ENCODE measurements at places on chromosomes 6 and 20.

DNA sequence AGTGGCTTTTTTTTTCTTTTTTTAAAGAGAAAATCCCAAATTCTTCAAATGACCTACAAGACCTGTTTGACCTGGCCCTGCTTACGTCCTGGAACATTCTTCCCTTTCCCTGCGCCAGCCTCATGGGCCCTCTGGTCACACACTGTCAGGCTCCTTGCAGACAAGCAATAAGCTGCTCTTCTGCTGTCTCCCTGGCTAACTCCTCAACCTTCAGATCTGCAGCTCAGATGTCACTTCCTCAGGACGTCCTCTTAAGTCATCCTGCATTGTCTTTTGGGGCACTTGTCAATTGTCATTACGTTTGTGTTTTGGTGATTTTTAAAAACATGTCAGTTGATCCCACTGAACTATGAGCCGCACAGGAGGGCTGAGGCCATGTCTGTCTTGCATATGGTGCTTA, 28.9 kb upstream of the SLC35D3 start:
- no peak for DNase-seq

DNA sequence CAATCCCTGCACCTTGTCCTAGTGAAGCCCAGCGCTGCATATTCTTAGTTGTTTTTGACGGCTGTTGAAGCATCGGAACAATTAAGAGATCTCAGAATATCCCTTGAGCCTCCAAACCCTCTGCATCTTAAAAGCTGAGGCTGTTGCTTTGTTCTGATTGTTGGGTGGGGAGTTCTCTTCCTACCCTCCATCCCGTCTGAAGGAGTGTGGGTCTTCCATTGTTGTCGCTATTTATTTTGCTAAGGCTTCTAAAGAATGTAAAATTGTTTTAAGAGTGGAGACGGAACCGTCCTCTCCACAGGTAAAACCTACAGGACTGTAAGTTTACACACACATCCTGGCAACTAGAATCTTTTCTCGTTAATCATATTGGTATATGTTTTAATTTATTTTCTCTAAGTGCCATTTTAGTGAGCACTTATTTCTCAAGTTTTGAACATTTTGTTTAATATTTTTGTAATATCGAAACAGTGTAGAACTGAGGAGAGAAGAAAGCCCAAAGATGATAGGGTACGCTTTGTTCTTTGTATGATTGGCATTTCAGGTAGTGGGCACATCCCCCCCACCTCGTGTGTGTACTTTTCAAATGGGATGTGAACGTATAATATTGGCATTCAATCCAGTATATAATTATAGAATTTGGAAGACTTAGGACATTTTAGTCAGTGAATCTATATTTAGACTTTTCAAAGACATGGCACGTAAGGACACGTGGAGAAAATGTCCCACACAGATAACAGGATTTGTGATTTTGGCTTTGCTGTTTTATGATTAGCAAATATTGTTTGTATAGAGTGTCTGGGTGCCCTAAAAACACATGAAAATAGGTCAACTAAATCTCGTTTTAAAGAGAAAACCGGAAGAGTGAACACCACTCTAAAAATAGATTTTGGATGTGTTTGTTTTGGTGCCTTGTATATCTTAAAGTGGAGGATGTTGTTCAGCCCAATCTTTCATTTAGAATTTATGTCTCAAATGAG, 1.3 kb downstream of the RNF146 start:
- no peak for DNase-seq

- no peak for DNase-seq
These were observed 688.6 kb downstream of the TENT5A start for GRCh38 chr6:81063891-81064290.

GRCh38 chr20:48740292-48740649, 87.5 kb downstream of the PREX1 start:
- DNase-seq = no peak

DNA sequence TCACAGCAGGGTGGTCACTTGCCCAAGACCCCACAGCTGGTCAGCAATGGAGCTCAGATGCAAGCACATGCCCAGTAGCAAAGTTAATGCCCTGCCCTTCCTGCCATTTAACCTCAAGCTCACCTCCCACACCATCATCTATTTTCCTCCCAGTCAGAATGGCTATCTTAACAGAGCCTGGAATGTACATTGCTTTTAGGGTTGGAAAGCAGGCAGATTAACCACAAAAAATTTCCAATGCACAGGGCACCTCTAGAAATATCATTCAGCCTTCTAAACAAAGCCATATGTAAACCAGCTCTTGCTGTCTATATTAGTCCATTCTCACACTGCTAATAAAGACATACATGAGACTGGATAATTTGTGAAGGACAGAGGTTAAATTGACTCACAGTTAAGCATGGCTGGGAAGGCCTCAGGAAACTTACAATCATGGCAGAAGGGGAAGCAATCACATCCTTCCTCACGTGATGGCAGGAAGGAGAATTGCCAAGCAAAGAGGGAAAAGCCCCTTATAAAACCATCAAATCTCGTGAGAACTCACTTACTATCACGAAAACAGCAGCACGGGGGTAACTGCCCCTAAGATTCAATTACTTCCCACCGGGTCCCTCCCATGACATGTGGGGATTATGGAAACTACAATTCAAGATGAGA, 106.9 kb downstream of the FYN start:
- DNase-seq = no peak

DNA sequence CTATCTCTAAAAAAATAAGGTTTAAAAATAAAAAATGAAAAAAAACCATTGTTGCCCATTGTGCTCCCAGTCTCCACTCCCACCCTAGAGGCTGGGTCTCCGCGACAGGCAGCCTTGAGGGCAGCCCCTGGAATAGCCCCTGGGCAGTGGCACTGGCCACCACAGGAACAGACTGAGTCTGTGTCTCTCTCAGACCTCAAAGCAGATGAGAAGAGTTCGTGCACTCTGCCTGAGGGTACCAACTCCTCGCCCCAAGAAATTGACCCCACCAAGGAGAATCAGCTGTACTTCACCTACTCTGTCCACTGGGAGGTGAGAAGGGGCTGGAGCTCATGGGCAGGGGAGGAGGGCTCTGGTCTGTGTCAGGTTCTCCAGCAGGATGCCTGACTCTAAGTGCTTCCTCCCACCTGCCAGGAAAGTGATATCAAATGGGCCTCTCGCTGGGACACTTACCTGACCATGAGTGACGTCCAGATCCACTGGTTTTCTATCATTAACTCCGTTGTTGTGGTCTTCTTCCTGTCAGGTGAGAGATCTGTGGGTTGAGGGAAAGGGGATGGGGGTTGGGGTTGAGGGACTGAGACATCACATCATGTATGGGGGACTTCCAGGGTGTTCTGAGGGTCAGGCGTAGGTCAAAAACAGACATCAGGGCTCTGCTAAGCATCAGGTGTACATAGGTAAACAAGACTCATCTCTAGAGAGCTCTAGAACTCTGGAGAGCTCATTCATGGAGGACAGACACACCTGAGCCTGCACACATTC, 35.6 kb downstream of the TM9SF4 start:
- no peak for DNase-seq

DNA sequence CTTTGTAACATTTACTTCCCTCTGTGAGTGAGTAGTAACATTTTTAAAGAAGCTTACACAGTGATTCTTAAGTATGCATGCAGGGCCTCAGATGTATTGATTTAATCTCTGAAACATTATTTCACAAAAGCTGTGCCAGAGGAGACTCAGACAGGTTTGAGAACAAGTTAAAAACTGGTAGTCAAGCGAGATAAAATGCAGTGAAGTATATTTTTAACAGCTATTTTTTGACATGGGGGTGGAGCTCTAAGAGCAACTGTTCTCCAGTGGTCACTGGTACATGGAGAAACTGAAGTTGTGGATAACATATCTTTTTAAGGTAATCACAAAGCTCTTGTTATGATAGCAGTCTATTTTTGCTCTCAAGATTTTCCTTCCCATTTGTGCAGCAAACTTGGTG, 20.4 kb downstream of the DSTN start:
- no peak for DNase-seq

GRCh38 chr6:91082311-91082832, 495.5 kb upstream of the MAP3K7 start:
- DNase-seq = no peak

DNA sequence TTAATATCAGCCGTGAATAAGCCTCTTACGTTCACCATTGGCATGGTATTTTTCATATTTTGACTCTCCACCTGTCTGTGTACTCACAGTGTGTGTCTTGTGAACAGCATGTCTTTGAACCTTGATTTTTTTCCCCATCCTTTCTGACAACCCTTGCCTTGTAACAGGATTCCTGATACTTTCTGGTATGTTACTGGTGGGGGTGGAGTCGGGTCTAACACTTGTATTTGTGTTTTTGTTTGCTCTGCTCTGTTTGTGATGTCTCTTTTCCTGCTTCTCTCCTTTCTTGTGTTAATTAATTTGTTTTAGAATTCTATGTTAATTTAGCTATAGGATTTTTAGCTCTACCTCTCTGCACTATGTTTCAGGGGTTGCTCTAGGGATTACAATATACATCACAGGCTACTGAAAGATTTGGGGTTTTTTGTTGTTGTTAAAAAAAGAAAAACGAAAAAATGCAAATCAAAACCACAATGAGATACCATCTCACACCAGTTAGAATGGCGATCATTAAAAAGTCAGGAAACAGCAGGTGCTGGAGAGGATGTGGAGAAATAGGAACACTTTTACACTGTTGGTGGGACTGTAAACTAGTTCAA, 245.1 kb downstream of the CDH4 start:
- no peak for DNase-seq

GRCh38 chr20:31860390-31861134, 9.8 kb downstream of the DUSP15 start:
- DNase-seq = no peak

DNA sequence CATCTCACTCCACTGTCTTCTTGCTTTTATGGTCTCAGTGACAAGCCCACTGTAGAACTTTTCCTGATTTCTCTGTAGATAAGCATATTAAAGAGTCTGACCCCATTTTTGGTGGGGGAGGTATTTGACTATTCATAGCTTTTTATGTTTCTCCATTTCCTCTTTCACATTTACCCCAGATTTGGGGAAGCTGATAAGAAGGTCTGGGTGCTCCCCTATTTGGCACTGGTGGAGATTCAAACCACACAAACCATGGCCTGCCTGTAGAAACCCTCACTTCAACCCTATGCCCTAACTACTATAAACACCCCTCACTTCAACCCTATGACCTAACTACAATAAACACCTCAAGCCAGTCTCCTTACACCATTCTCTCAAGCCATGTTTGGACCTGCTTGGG, 196.2 kb upstream of the SYNDIG1 start:
- no peak for DNase-seq

GRCh38 chr20:6580486-6580885, 187.0 kb upstream of the BMP2 start:
- DNase-seq = no peak

DNA sequence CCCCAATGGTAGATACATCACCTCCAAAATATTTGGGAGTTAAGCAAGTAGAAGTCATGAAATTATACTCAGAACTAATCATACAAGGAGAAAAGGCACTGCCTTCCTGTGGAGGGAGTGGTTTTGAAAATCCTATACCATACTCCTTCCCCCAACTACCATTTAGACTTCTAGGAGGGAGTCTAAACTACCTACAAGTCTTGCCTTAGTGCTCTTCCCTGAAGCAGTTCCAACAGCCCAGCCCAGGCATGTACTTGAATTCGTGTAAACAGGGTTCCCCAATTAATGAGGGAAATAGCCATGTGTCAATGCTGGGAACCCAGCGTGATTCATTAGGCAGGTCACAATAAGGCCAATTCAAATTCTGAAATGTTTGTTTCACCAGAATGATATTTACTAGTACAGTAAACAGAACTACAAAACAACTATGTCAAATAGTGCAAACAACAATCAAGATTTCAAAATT, 39.1 kb upstream of the SGK1 start:
- no peak for DNase-seq

DNA sequence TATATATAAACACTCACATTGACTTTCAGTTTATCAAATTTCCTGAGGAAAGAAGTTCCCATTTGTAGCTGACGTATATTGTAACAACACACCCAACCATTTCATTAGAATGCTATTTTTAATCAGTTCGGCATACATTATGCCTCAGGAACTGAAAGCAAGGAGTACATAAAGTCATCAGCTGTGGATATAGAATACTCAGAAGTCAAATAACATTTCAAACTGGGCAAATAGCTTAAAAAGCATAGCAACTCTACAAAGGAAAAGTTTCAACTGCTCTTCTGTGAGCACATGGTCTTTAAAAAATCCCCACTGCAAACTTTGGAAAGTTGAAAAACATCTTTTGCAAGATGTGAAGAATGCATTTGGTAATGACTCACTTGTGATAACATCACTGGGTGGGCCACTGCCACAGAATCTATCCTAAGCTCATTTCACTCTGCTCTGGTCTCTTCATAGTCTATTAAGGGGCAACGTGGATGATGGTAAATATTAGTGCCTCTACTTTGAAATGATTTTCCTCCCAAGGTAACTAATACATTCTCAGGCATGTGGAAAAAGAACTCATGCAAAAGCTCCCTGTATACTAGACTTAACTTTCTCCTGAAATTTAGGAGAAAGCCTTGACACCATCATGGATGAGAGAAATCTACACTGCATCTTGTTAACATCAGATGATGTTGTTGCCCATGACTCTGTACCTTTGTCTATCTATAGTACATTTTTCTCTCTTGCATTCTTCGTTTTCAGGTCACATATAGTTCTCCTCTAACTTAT, 49.2 kb downstream of the FYN start:
- no peak for DNase-seq

DNA sequence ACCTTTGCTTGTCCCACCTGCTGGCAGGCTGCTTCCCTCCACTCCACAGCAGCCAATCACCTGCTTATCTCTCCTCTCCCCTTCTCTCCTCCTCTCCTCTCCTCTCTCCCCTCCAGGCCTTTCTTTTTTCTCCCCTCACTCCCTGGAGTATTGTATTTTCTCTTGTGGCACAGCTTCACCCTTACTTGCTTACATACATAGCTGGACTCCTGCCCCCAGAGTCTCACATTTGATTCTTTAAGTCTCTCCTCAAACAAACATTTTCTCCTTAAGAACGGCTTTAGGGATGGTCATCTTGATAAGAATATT, 3.6 kb upstream of the LY86 start:
- DNase-seq = no peak

DNA sequence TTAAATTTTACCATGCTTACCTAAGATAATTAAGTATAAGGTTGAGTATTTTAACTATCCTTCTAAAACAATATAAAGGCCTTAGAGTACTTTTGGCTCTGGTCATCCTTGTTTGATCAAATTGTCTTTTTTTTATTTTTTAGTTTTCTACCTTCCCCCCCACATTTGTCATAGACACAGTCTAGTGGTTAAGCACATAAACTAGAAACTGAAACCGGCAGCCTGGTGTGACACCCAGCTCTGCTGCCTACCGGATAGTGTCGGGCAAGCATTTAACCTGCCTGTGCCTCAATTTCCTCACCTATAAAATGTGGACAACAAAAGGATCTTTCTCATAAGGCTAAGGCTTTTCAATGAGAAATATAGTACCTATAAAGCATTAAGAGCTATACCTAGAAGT, 21.6 kb upstream of the TULP4 start:
- no peak for DNase-seq

GRCh38 chr6:85923013-85923430, 280.3 kb upstream of the SYNCRIP start:
- DNase-seq = no peak

DNA sequence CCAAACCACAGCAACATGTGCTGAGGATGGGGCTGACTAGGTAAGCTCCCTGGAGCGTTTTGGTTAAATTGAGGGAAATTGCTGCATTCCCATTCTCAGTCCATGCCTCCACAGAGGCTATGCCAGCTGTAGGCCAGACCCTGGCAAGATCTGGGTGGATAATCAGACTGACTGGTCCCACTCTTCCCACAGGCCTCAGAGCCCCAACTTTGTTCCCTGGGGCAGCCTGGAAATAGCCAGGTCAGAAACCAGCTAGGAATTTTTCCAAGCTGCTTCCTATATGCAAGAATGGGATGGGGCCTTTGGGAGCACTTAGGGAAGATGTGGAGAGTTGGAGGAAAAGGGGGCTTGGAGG, 1.5 kb upstream of the VEGFA start:
- no peak for DNase-seq
